ENCODE measurements at places on chromosomes 16 and 17. TPM values are rescaled to one million over a fixed set of nuclear protein-coding genes. Genes with fewer than 3 reads are reported as not detected.

- no peak for DNase-seq
Measured at GRCh38 chr16:28967156-28967555, 7.4 kb upstream of the SPNS1 start.

DNA sequence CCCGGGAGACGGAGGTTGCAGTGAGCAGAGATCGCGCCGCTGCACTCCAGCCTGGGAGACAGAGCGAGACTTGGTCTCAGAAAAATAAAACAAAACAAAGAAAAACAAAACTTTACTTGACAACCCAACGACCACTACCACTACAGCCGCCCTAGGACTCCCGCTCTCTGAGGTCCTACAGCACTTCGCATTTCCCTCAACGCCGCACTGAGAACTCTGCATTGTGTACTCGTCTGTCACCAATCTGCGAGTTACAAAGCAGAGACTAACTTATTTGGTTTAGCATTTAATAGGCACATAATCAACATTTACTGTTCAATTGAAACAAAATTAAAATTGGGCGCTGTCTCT, 479 bp upstream of the ZNF207 start:
- DNase-seq = peak; percentile 45

DNA sequence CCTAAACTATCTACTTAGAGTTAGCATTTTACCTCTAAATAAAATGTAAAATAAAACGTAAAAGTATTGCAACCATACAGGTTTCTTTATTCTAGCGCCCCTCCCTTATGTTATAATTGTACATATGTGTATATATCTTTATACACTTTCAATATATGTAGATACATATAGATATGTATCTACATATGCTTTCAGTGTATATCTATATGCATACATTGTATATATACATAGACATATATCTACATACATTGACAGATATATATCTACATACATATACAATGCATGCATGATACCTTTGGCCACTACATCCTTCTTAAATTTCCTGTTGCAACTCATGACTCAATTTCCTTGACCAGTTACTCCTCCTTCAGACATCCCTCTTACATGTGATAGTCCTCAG, 16.7 kb downstream of the BPTF start:
- peak; percentile 8 for DNase-seq

- DNase-seq = no peak
Measured at GRCh38 chr16:65666132-65666941, 544.5 kb upstream of the CDH11 start.

PPM1E gene
- total RNA-seq = not detected

KCNJ18 gene
- not detected for total RNA-seq

SMTNL2 gene
- not detected for total RNA-seq

DNA sequence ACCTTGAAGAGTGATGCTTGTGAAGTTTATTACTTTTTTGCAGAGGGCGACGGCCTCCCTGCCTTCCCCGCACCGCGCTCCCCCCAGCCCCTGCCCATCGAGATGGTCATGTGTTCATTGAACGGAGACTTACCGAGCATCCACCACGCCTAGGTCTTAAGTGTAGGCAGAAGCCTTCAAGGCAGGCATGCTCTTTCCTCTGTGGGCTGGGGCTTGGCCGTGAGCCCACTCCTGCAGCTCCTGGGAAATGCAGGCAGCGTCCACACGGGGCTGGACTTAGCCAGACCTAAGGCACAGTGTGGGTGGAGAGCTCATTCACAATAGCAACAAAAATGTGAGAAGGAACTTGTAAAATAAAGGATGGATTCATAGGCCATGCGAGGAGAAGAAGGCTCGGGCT, 19.2 kb downstream of the RNF213 start:
- peak; percentile 93 for DNase-seq

DNA sequence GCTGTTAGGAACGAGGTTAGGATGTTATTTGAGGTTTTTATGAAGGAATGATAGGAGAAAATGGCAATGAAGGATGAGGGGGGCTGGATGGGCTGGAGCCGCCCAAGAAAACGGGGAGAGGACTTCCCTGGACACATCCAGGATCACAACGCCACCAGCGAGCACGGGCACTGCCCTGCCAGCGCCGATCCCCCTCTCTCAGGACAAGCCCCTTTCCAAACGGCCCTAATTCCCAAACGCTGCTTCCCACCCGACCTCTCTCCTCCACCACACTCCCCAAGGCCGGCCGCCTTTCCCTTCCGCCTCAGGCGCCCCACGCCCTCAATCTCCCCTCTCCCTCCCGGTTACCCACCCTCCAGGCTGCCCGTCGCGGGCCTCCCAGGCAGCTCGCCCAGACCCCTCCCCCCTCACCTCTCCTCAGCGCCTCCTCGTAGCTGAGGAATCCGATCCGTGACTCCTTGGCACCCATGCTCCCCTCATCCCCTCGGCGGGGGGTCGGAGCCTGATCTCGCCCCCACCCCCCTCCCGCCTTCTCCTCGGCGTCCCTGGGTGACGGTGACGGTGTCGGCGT, 377 bp downstream of the USP32 start:
- no peak for DNase-seq

CES1 gene
- total RNA-seq = not detected

GRCh38 chr17:7626956-7627249, 718 bp downstream of the SAT2 start:
- peak; percentile 50 for DNase-seq

GRCh38 chr17:67266496-67266895, 21.5 kb upstream of the HELZ start:
- no peak for DNase-seq

GRCh38 chr17:32601866-32602265, 115.1 kb downstream of the CDK5R1 start:
- no peak for DNase-seq

DHODH gene
- 2.2 TPM for total RNA-seq

DNA sequence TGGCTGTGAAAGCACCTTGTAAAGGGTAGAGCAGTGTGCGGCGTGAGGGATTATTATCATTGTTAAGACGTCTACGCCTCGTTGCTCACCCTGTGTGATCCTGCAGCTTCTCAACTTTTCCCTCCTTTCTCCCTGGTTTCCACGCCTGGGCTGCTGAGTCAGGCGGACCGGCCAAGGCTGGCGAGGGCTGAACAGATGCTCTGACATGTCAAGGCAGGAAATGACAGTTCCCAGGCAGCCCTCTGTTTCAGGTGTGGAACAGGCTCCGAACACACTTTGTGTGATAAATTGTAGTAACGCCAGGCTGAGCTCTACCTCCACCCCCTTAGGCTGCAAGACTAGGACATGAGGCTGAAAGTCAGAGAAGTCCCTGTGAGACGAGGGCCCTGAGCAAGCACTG, 46.0 kb upstream of the TBX2 start:
- no peak for DNase-seq

DNA sequence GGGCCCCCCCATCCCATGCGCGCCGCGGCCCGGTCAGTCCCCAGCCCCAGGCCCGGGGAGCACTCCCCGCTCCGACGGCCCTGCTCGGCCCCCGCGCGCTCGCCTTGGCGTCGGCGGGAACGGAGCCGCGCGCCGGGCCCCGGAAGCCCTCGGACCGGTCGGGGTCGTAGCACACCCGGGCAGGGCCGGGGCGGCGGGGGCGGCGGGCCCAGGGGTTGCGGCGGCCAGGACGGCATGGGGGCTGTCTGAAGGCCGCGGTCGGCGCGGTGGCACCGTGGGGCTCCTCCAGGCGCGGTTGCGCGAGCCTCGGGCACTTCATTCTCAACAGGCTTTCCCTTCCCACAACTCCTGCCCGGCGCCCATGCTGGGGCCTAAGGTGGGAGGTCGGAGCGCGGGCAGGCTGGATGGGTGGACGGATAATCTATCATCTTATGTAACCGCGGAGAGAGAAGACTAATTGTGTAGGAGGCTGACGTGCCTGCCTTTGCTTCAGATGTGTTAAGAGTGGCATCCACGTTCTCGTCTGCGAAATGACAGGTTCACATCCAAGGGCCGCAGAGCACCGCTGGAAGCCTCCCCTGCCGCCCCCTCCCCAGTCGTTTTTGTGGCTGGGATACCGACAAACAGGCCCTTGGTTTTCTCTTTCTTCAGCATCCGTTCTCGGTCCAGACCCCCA, 708 bp downstream of the BAIAP2 start:
- peak; percentile 63 for DNase-seq

- DNase-seq = peak; percentile 31
Measured at GRCh38 chr17:9644910-9645751, at the start of gene USP43. Gene USP43 (plus strand): TSS chr17:9645517. CDS start chr17:9645633, 116 bp downstream.

- no peak for DNase-seq
Measured at GRCh38 chr17:728911-729310, 3.5 kb upstream of the TLCD3A start.

CBX4 gene
- 11.4 TPM for total RNA-seq

- DNase-seq = no peak
Measured at GRCh38 chr17:27239046-27239445, 54.9 kb upstream of the WSB1 start.

DNA sequence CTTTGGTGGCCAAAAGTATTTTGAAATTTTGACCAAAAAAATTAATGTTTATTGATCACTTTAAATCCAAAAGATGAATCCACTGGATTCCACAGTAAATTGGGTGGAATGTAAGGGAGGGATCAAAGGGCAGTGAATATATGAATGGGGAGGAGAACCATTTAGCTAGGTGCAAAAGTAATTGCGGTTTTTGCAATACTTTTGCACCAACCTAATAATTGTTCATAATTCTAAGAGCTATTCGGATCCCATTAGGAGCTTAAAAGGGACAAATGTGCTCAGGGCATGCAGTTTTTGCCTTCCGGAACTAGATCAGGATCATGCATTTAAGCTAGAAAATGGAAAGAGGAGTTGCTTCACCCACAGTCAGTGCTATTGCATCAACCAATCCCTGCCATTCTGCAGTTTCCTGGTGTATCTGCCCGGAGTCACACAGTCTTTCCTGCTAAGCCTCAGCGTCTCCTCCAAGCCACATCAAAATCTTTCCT, at the start of gene LPO:
TSS of gene LPO (plus strand) at position 438 of the 488 bp plus-strand sequence. CDS start 4,396 bp downstream, outside the sequence.
- DNase-seq = no peak

WFIKKN1 gene
- not detected for total RNA-seq

DNA sequence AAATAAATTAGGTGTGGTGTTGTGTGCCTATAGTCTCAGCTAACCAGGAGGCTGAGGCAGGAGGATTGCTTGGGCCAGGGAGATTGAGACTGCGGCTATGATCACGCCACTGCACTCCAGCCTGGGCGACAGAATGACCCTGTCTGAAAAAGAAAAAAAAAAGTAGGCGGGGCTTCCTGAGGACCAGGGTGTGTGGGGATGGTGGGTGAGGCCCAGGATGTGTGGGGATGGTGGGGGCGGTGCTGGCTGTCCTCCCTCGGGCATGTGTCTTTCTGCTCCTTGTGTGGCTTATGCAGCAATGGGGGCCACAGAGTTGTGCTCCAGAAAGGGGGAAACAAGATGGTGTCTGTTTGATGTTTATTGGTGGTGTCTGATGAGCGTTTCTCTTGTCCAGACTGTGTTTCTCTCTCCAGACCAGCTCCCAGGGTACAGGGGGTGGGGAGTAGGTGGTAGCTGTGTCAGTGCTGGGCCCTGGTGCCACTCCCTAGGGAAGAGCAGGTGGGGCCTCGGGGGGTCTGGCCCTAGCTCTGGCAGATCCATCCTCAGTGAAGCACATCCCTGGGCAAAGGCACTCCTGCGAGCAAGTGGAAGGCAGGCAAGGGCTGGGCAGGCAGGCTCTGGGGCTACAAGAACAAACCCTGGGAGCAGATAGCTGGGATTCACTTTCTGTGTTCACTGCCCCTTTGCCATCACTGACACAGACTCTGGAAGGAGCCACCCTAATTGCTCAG, 2.3 kb downstream of the LCAT start:
- DNase-seq = no peak

MBTPS1 gene
- total RNA-seq = 95.7 TPM

- no peak for DNase-seq
Measured at GRCh38 chr17:39997543-39997942, 16.9 kb downstream of the PSMD3 start.

SULT1A1 gene
- not detected for total RNA-seq

CNGB1 gene
- total RNA-seq = not detected
